Stimulated activated naive B cell treated with anti-CD40 and anti-IgM and Interleukin-4, amounts not matched to agents 10 μg/mL and 1 μg/mL and 100 μg/mL, for 72 hours (primary cell): ENCODE measurements at places on chromosomes 16 and 17.

DNA sequence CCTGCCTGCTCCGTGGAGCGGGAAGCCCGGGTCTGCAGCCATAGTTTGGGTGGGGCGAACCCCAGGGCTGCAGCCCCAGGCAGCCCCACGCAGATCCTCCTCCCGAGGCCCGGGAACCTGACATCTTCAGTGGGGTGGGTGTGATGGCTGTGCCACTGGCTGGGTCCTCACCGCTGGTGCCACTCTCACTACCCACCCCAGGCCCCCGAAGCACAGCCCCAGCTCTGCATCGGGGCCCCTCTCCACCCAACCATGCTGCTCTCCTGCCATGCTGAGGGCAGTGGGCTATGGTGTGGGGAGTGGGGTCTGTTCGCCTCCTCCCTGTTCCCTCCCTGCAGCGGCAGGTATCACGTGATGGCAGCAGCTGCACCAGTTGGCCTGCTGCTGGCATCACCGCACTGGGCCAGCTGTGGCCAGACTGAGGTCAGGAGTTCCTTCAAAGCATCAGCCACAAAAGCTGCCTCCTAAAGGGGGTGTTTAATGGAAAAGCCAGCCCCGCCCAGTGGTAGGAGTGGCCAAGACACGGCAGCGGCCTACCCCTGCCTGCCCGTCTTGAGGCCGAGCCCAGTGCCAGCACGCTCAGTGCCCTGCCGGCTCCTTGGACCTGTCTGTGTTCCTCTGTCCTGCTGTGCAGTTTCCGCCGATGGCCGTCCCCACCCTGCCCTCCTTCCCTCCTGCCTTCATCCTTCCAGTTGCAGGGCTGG is 10.8 kb downstream of the KCTD5 start:
- no peak for DNase-seq

GRCh38 chr17:43040655-43041054 is 15.6 kb downstream of the RND2 start:
- no peak for DNase-seq

- no peak for DNase-seq
These were observed 13.2 kb downstream of the LSM12 start for GRCh38 chr17:44053125-44053872.

GRCh38 chr17:8924595-8924994 is 40.9 kb downstream of the PIK3R5 start:
- no peak for DNase-seq

GRCh38 chr17:61057257-61057656 is 342.4 kb upstream of the TBX2 start:
- no peak for DNase-seq

GRCh38 chr16:57620335-57621231 is 7.8 kb upstream of the ADGRG1 start:
- no peak for DNase-seq

GRCh38 chr17:11991461-11991860 is 5.8 kb downstream of the ZNF18 start:
- DNase-seq, result no peak

DNA sequence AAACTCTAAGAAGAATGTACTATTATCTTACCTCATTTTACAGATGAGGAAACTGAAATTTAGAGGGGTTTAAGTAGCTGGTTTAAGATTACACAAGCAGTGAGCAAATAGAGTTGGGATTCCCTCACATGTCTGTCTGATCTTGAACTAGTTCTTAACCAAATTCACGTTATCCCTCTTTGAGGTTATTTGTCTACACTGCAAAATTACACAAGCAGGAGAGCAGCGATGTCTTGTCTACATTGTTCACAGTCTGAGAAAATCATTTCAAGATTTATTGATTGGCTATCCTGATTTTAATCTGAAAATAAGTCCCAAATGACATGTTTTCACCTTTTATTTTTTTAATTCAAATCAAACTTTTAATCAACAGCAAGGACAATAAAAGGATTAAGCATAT is 56.9 kb downstream of the SOX9 start:
- DNase-seq, result no peak

- DNase-seq, result peak; percentile 30
These were observed 460.0 kb downstream of the HS3ST3B1 start for GRCh38 chr17:14760719-14761411.

GRCh38 chr16:22075776-22076175 is 16.6 kb upstream of the VWA3A start:
- no peak for DNase-seq

DNA sequence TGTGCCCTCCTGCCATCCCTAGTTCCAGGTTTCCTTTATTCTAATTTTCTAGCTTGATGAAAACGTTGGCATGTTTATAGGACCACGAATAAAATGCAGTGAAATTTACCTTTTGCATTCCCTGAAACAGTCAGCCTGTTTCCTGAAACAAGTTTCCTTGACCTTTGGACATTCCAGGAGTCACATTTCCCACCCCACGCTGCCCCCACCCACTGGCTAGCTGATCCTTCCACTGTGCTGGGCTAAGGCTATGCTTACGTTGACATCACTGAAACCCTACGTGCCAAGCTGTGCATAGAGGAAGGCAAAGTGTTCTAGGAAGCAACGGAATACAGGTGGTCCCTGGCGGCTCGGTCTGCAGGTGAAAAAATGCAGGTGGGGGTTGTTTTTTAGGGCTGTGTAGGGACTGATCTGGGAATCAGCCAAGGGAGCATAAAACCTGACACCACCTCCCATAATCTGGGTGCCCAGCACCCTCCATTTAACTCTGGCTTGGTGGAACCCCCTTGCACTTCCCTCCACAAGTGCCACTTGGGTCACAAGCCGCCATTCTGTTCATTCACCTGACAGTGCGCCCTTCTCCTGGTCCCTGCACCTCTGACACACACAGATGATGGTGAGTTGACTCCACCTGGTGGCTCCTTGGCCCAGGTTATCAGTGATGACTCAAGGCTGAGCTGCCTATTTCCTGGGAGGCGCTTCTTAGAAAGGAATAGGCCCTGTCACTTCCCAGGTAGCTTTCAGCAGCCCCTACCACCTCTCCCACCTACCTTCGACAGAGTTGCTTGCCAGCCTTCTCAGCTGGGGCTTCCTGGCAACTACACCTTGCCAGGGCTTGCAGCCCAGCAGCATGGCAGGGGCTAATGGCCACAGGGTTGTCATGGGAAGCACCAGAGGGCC is 83.7 kb downstream of the N4BP1 start:
- DNase-seq, result no peak

DNA sequence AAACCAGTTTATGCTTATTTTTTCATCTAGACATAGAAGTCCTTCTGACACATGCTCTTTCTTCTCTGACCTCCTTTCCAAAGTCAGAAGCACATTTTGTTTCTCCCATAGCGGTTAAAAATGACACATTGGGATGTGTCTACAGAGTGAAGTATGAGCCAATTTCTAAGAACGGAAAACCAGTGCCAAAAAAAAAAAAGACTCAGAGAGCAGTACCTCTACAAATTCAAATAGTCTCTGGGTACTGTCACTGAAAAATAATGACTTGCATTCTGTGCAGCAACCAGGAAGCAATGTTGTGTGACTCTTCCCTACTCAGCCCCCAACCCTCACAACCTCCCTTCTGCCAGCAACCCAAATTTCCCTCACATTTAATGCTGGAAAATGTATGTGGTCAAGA is 145.5 kb upstream of the PMFBP1 start:
- DNase-seq, result no peak

DNA sequence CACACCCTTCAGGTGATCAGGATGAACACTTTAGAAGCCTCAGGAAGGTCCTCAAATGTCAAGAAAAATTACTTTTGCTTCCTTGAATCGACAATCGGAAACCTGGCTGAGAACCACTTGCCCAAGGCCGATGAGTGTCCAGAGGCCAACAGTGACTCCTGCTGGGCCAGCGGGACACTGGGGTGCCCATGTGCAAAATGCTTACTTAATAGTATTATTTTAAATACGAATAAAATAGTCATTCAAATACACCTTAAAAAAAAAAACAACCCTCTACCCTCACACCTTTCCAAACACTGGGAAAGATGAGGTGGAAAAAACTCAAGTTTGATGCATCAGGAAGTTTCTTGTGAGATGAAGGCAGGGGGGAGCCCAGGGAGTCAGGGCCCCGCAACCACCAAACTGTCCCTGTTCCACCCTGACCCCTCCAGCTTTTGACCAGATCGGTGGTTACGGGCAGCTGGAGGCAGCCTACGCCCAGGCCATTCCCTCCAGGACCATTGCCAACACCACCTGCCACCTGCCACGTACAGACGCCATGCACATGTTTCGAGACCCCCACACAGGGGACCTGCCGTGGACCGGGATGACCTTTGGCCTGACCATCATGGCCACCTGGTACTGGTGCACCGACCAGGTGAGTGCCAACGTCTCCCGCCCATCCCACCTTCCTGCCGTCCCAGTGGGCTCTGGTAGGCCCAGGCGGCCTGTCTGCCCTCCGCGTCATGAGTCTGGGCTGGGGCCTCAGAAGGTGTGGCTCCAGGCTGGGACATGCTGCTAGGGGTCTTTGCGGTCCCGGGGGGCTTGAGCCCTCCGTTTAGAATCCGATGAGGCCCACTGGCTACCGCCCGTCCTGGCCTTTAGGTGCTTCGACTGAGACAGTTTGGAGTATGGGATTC is 18.9 kb downstream of the SLC5A10 start:
- DNase-seq, result no peak

DNA sequence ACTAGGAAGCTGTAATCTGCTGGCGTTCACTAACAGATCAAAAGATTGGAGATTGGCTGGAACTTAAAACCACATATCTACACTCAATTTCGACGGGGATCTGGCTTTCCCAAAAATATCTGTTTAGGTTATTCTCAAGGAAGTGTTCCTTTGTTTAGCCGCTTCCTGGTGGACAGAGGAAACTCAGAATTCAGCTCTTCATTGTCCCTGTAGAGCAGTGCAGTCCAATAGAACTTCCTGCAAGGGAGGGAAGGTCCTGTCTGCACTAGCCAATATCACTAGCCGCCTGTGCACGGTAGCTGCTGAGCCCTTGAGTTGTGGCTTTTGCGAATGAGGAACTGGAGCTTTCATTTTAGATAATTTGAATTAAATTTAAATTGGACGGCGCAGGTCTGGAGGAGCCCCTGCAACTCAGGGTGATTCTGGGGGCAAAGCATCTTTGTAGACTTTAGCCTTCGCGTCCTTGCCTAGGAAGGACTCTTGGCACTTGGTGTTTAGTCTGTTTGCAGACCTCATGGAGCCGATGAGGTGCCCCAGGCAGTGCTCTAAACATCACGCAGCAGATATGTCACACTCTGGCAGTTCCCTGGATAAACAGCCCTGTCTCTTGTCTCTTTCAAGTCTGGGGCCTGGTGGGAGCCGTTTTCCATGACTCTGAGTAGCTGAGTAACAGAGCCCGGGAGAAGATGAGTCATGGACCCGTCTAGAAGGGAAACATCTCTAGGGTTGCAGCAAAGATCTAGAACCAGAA is 122.2 kb downstream of the CCDC182 start:
- DNase-seq, result peak; percentile 61

DNA sequence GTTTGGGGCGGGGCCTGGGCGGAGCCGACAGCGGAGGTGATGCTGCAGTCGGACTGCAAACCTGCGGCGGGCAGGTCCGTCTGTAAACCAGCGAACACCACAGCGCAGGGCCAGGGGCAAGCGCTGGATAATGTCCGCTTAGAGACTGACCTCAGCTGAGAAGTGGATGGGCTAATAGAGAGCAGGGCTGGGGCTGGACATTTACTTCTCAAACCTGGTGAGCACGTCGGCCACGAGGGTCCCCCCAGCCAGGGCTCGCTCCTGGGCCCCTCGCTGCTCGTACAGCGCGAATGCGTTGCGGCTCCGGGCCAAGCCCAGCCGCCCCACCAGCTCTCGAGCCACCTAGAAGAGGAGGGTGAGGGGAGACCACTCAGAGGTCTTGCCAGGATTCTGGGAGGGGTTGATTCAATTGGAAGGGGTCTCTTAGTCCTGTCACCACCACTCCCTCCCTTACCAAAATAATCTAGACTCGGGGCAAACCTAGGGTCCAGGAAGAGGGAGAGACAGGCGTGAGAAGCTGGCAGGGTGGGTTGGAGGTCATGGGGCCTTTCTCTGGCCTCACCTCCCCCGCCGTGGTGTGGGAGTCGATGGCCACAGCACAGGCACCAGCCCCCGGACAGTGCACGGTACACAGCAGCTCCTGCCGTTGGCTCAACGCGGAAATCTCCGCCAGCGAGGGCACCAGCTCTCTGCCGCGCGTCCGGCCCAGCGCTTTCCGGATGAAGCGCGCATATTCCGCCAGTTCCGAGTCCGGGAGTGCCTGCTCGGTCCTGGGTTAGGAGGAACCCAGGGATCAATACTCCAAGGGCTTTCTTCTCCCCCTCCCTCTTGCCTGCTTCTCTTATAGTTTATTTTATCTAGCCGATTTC is 5.8 kb downstream of the PLEKHH3 start:
- DNase-seq, result no peak

DNA sequence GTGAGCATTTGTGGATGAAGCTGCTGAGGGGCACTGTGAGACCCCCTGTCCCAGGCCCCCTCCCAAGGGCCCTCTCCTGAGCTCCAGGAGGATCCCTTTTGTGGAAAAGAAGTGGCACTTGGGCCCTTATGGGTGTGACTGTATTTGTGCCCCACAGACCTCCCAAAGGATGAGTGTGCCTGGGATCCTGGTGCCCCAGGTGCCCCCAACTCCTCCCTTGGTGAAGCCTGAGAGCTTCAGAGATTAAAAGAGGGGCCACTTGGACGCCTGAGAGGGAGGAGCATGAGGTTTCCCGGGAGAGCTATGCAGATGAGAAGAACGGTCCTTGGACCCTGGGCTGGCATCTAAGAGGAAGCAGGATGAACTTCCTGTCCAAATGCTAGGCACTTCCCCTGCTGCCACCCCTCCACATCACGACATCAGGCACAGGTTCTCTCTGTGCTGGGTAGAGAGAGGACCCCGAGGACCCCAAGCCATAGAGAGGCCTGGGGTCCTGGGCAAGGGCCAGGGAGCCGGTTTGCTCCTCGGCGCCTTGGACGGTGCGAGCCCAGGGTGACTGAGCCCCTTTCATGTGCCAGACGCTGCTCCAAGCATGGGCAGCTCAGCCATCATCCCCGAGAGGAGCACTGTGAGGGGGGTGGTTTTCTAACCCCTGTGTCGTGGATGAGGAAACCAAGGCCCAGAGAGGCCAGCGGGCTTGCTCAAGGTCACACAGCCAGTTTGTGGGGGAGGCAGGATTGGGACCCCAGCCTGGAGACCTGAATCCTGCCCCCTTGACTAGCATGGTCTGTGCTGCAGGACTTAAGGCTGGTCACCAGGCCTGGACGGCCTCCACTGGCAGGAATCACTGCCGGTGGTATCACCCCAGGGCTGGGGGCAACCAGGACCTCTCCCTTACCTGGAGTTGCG is 5.6 kb upstream of the ADAM11 start:
- DNase-seq, result no peak

DNA sequence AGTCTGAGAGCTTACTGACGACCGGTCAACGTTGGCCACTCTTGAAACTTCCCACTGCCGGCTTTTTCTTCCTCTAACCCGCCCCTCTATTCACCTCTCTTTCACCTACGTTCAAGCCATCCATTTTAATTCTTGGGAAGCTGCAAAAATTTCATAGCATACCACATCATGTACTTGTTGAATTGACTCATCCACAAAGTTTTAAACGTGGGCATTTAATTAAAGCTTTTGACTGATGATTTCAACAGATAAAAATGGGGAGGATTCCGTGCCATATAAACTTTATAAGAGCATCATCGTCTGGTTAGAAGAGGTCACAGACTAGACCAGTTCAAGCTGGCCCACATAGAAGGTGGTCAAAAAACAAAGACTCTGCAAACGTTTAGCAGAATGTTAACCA is 22.5 kb downstream of the VPS53 start:
- no peak for DNase-seq
